Activated T-helper 1 cell treated with anti-CD3 and anti-CD28 coated beads, Interleukin-12 subunit alpha, Interleukin-12 subunit beta, Interleukin-2, Interleukin-4 antibody, amounts not matched to agents 30 ng/mL and 10 ng/mL and 1 ng/mL, durations not matched to agents 14 hours and 24 hours and 36 hours (primary cell): ENCODE measurements at places on chromosomes 4 and X. TPM values are rescaled to one million over a fixed set of nuclear protein-coding genes. Genes with fewer than 3 reads are reported as not detected.

DNA sequence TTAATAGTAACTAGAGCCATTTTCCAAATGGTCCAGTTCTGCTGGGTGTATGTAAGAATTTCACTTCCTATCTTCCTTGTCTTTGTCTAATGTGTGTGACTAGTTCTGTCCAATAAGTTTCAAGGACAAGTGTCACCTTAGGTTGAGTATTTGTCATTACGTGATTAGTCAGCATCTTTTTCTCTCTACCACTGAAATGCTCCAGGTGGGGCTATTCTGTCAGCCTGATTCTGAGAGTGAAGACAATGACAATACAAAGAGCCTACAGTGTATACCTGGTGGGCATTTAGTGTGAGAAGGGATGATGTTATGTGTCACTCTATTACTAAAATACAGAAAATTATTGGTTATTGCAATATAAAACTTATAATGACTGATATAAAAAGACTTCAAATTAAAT lies 876.3 kb downstream of the C4orf33 start:
- no peaks in the 10 kb centered on the region for H3K27me3 ChIP-seq
- no peaks in the 10 kb centered on the region for H3K36me3 ChIP-seq
- no peaks in the 10 kb centered on the region for H3K4me1 ChIP-seq
- DNase-seq: no peak
- no peak overlapping the region for H3K4me3 ChIP-seq

DNA sequence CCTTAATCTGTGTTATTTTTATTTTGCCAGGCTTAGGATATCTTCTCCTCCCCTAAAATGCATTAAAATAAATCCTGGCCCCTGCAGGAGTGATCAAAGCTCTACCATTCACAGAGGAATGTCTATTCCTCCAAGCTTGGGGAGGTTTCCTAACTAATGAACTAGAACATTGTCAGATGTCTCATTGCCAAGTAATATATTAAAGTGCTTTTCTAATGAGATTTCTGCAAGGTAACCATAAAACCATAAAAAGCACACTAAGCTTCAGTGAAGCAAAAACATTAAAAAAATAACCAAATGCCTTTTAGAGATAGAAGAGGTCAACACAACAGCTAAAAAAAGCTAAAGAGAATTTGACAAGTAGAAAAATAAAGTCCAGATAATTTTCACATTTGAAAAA lies 34.8 kb downstream of the IGFBP7 start:
- DNase-seq: no peak
- no peaks in the 10 kb centered on the region for H3K36me3 ChIP-seq
- H3K27ac ChIP-seq: no peak overlapping the region
- no peak overlapping the region for H3K4me3 ChIP-seq

CCDC120 gene
- 4.4 and 5.1 TPM in 2 replicates for total RNA-seq

IRAK1 gene
- total RNA-seq: 165 and 172 TPM in 2 replicates
